Activated naive CD4-positive, alpha-beta T cell (primary cell): ENCODE measurements at places on chromosomes 11 and 22.

- DNase-seq = no peak
Observed at GRCh38 chr11:61158691-61159381, 2.4 kb downstream of the VPS37C start.

- DNase-seq = no peak
Observed at GRCh38 chr22:24444729-24445466, 17.5 kb downstream of the ADORA2A start.

GRCh38 chr11:13761250-13761649 lies 92.8 kb downstream of the FAR1 start:
- no peak for DNase-seq

DNA sequence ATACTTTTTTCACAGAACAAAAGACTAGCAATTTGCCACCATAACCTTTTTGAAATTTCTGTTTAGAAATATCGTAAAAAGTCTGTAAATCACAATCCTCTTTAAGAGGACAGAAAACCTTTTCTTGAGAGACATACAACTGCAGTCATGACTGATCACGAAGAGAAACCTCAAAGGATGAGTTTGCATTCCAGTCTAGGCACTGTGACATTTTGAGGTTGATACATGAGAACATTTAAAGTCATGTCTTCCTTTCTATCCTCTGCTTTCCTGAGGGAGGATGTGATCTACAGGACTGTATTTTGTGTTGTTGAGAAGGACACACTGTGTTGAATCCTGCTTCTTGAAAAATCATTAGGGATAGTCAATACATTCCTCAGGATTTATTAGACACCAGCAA lies 476.7 kb upstream of the CCDC179 start:
- DNase-seq = no peak

GRCh38 chr22:48959496-48959895 lies 868.2 kb downstream of the BRD1 start:
- no peak for DNase-seq

DNA sequence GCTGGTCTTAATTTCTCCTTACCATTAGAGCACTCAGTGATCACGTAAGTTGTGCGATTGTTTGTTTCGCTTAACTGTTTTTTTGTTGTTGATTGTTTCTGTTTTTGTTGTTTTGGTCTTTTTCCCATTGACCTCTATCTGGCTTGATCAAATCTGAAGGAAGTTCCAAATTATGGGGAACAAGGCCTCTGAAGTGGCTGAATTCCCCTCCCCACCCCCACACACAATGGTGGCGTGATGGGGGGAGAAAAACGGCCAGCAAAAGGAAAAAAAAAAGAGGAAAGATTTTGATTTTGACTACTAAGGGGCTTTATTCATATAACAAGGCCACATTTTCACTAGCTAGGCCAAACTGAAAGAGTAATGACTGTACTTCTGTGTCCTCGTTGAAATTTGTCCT lies 53.6 kb downstream of the OSBPL5 start:
- DNase-seq = no peak

- peak; percentile 8 for DNase-seq
Observed at GRCh38 chr22:22745225-22746060, 101.0 kb downstream of the GGTLC2 start.

DNA sequence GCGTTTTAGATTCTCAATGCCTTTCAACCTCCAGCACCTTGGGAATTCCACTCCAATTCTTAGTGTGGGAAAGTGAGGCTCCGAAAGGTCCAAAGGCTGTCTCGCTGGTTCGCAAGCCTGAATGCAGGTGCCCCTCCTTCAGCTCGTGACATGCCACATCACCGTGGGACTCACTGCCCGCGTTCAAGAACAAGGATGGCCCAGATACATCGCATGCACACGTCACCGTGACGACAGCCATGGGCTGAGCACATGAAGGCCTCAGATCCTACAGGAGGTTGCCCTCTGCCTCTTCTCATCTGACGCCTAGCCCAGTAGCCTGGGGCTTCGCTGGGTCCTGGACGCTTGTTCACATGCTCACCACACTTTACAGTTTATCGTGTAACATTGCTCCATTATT lies 4.4 kb upstream of the LINC01488 start:
- DNase-seq = no peak

GRCh38 chr11:37532271-37532670 lies 934.2 kb upstream of the RAG2 start:
- DNase-seq = no peak

DNA sequence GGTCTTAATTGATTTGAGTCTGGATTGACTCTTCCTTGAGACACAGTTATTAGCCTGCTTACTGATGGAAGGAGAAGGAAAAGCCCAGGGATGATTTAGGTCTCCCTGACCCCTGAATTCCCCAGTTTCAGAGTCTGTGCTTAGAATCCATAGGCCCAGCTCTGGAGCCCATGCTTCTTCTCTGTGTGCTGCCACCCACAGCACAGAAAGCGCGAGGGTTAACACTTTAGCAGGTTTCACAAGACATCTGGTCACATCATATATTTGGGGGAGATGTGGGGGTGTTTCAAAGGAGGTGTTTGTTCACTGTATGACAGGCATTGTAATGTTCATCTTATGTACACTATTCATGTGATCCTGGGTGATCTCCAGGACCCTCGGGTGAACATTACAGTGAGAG lies 107.0 kb downstream of the PPP6R3 start:
- DNase-seq = no peak

DNA sequence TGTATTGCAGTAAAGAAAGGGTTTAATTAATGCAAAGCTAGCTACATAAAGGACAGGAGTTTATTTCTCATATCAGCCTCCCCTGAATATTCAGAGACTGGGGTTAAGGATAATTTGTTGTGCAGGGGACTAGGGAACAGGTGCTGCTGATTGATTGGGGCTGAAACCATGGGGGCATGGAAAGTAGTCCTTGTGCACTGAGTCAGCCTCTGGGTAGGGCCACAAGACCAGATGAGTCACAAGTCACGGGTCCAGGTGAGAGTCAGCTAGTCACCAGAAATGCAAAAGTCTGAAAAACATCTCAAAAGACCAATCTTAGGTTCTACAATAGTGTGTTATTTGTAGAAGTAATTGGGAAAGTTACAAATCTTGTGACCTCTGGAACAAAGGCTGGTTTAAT lies 32.9 kb upstream of the SYT13 start:
- no peak for DNase-seq

DNA sequence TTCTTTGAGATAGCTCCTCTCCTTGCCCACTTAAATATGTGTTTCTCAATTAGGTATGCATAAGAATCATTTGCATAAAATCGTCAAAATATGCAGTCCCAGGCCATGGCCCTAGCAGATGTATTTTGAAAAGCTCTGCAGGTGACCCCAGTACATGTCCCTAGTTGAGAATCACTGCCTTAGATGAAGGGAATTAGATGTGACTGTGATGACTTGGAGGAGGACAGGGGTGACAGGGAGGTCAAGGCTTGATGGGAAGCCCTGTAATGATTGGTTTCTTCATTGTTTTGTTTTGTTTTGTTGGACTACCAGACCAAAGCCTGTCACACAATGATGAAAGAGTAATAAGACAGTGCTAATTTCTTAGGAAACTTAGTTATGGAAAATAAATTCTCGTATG lies 74.4 kb downstream of the TNRC6B start:
- DNase-seq = no peak

- no peak for DNase-seq
Observed at GRCh38 chr11:98456308-98456680, 564.5 kb upstream of the CNTN5 start.

DNA sequence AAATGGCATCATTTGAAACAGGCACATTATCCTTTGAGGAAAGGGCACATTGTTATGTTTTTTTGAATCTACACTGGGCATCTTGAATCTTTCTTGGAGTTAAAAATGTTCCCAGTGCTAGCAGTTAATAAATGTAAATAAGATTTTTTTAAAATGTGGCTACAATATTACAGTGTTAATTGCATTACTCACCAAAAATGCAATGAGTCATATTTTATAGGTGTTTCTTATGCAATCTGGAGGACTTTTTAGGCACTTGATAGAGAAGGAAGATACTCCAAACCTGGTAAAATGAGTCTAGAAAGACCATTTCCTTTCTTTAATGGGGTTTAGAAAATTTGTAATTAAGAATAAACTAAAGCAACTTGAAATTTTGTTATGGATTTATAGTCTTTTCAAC lies 238.0 kb downstream of the METTL15 start:
- DNase-seq = no peak

DNA sequence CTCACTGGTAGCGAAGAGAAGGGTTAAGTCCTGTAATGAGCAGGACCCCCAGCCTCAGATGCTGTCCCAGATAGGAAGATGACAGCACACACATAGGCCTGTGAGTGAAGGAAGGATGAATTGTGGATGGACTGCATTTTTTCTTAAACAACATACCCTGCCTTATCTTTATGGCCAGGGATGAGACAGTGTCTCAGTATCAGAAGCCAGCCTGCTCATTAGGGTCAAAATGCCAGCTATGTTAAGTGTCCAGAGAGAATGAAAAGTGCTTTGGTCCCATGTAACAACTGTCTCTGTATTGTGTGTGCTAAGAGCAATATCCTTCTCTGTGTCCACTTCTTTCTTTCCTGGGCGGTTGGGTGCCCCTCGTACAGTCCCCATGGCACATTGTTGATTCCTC lies 30.2 kb downstream of the PPFIBP2 start:
- DNase-seq = no peak

- DNase-seq = no peak
Observed at GRCh38 chr11:108853864-108854263, 189.0 kb downstream of the DDX10 start.
